Ureter (tissue), 1 donor: ENCODE measurements at places on chromosomes 1 and 21.

DNA sequence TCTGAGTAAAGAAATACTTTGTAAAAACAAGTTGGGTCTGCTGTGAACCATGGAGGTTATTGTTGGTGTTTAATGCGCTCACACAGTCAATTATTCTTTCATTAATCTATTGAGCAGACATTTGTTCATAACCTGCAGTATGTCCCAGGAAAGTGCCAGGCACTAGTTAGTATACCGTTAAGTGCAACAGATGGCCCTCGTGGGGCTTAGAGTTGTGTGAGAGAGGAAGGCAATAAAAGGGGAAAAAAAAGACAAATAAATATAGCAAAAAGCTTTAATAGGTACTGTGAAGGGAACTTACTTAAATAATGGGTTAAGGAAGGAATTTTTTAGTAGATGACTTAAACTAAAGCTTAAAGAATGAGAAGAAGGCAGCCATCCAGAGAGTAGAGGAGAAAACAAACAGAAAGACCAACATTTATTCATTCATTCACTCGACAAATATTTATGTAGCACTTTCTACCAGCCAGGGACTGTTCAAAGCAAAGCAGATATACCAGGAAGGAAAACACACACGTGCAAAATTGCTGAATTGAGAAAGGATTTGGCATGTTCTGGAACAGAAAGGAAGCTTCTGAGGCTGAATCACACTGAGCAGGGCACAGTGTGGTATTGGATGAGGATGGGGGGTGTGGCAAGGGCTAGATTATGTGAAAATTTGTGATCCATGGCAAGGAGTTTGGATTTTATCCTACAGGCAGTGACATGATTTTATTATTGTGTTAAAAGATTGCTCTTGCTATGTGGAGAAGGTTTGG is 296.1 kb upstream of the SGIP1 start:
- no peak for DNase-seq

- no peak for DNase-seq
Observed at GRCh38 chr1:226772446-226773139, 33.5 kb upstream of the ITPKB start.

DNA sequence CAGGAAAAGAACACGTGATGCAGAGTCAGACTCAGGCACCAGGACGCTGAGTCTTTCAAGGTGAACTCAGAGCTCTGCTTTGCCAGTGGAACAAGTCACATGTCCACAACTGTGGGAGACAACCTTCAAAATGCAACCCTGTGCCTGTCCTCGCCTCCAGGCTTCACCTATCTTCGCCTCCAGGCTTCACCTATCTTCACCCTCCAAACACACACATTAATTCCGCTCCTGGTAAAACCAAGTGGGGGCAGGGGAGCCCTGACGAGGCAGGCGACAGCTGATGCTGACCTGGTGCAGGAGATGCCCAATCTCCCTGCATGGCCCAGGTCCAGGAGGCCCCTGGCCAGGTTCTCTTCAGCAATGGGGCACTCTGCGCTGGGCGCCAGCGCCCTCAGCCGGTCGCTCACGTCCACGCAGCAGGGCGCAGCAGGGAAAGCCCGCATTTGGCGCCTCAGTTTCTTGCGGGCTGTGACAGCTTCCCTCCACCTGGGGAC is 28.0 kb upstream of the LSS start:
- DNase-seq = no peak

- no peak for DNase-seq
Observed at GRCh38 chr1:239302696-239303095, 83.7 kb upstream of the CHRM3 start.

GRCh38 chr21:26167593-26167992 is 3.0 kb downstream of the APP start:
- no peak for DNase-seq

DNA sequence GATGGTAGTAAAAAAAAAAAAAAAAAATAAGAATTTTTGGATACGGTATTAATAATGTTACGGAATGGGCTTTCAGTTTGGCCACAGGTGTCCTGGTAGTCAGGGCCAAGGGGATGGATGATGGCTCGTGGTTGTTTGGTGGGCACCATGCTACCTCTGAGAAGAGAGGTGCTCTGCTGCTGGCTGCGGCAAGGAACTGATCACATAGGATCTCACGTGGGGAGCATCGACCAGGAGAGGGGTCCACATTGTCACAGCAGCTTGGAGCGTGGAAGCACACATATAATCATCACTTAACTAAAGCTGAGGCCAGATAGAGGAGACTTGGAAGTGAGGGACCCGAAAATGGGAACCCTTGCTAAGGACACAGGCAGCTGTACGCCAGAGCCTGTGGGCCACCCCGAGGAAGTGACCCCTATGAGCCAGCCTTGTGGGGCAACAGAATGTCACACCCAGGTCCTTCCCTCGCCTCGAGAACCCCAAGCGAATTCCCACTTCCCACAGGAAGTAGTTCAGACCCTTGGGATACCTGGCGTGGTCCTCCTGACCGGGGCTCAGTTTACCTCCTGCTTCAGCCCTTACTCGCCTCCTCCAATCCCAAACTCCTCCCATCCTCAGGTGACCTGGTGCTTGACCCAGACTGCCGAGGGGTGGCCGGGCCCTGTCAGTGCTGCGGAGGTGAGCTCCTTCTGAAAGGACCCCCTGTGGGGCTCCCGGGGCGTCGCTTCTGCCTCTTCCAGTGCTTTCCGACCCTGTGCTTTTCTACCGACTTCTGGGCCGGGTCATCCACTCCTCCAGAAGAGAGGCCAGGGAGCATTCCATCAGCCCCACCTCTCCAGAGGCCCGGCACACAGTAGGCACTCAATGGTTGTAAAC is 222.0 kb downstream of the CAMTA1 start:
- no peak for DNase-seq

GRCh38 chr1:70372426-70372825 is 17.9 kb upstream of the ANKRD13C start:
- DNase-seq = no peak

- DNase-seq = no peak
Observed at GRCh38 chr1:185987611-185988321, 253.6 kb downstream of the HMCN1 start.

- no peak for DNase-seq
Observed at GRCh38 chr1:116693759-116694480, 26.4 kb upstream of the IGSF3 start.

DNA sequence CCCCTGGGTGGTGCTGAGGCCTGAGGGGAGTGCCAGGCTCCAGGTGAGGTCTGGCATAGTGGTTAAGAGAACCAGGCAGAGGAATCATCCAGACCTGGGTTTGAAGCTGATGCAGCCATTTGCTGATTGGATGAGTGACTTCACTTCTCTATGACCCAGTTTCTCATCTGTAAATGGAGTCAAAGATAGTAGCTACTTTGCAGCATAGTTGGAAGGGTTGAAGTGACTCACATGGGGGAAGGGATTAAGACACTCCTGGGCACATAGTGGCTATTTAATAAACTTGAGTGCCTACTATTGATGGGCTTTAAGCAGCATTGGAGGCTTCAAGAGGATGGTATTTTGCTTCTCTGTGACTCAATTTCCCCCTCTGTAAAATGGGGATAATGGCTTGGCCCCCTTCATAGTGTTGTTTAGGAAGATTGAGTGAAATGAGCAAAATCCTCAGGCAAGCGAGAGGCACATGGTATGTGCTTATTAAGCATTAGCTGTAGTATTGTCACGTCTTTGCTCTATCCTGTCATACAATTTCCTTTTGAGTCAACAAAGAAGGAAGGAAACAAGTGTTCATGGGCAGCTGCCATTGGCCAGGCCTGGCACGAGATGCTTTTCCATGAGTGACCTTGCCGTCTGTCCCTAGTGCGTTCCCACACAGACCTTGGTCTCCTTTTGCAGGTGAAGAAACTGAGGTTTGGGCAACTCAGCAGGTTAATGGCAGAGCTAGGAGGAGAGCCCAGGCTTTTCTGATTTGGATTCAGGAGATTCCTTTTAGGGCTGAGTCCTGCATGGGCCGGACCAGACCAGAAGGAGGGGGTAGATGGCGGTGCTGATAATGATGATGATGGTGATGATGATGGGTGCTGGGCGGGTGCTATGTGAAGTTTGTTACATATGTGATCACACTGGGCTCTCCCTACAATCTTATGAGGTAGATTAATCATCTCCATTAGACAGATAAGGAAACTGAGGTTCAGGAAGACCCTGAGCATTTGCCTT is 131.1 kb upstream of the WNT4 start:
- DNase-seq = no peak

GRCh38 chr1:156504438-156504813 is 3.9 kb upstream of the MEF2D start:
- DNase-seq = no peak

- peak; percentile 86 for DNase-seq
Observed at GRCh38 chr1:32400876-32401631, 6.8 kb upstream of the BSDC1 start.
